ENCODE measurements at places on chromosomes 5 and 9.

DNA sequence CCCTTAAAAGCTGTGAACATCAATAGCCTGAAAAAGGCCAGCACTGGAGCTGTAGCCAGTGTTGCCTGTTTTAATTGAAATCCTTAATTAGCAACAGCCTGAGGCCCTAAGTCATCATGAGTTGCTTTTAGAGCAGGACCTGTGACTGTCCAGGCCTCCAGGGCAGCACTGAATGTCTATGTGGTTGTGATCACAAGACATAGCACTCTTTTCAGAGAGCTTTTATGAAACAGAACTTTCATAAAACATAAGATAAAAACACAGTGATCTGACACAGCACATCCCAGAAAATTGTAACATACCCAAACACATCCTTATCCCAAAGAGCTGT lies 85.5 kb upstream of the MYO10 start:
- DNase-seq = no peak

- no peak for DNase-seq
These were observed 948.9 kb upstream of the ARRDC3 start for GRCh38 chr5:92332039-92332438.

GRCh38 chr5:77024490-77024889 lies 5.7 kb upstream of the AGGF1 start:
- DNase-seq = no peak

DNA sequence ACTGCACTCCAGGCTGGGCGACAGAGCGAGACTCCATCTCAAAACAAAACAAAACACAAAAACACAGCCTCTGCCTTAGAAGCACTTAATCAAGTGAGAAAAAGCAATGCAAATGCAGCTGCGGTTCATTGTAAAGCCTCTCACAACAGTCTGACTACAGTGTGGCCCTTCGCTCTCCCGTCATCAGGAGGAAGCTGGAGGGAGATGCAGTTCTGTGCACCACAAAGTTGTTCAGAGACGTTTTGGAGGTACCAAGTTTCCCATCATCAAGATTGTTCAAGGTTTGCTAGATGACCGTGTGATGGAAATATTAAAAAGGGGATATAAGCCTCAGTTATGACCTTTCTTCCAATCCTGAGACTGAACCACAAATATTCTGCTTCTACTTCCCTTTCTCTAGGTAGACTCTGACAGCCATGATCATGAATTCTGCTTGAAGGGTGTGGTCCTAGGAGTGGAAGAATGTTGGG lies 40.9 kb downstream of the SEC61B start:
- no peak for DNase-seq

DNA sequence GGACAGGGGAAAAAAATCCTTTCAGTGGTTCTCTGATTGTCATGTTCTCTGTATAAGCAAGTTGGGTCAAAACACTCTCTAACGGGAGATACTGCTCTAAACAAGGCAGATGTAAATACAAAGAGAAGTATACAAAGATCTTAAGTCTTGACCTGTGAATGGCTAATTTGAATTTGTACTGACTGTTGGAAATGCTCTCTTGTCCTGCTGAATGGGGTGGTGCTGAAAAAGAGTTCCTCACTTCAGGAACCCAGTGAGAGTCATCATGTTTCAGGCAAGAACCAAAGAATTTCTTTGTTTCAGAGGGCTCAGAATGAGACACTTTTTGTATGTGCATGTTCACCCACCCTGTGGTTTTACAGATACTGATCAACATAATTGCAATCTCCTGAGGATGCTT lies 461.0 kb downstream of the NR2F1-AS1 start:
- DNase-seq = no peak

Measured in NCI-H1417 treated with DMSO at 0.1 percent for 48 hours (cell line).